ENCODE measurements at places on chromosomes 2 and 18.

- no peak for DNase-seq
Measured at GRCh38 chr2:201788371-201788770, 7.6 kb upstream of the ALS2 start.

DNA sequence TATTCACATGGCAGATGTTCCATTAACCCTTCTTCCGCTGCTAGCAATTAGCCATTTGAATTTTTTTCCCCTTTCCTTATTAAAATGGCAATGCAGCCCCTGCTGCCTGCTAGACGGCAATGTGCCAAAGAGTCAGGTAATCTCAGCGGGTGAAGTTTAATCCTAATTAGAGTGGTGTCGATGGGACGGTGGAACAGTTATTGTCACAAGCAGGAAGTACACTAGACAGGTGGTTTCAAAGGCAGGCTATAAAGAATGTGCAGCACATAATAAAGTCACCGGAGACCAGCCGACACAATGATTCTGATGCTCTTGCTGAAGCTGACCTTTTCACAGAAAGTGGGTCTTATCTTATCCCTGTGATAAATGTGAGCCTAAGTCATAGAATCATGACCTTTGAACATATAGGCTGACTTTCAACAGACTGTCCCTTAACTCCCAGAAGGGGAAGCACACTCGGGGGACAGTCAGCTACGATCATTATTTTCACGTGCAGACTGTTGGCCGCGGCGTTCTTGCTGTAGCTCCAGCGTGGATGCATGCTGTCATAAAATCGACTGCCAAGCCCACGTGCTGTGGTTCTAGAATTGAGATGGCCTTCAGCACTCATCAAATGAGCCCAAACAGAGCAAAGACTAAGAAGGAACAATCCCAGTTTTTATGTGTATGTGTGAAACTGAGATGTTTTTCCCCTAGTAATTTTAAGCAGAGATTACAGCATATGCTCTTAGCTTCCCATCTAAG is 926.2 kb upstream of the SOX11 start:
- no peak for DNase-seq

DNA sequence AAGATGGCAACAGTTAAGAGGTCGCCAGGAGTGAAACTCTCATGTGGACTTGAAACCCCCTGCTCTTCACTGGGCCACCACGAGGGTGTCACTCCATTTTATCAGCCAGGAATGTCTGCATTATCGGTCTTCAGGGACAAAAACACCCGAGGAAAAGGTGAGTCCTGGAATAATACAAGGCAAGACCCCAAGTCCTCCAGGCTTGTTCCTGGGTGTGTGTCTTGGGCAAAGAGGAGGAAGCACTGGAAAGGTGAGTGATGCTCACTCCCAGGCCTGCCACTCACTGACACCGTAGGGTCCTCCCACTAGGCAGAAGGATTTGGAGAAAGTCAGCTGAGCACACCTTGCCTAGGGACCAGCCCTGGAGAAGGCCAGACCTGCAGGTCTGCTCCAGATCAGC is 86.9 kb downstream of the LOXHD1 start:
- DNase-seq, result no peak

GRCh38 chr2:190984595-190984994 is 29.4 kb downstream of the STAT1 start:
- DNase-seq, result no peak

GRCh38 chr2:239287461-239287860 is 113.4 kb downstream of the HDAC4 start:
- no peak for DNase-seq

DNA sequence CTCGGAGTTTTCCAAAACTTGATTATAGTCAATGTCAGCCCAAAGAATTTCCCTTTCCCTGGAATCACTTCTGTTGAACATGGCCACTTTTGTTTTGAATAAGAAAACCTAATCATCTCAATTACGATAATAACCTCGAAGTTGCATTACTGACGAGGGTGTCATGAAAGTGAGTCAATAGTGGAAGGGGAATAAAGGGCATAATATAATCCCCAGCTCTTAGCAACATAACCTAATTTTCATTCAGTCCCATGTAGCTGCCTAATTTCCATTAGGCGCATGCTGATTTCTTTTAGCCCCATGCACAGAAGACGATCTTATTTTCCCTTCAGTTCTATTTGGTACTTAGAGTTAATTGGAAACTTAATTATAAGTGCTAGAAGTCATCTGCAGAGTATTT is 51.1 kb upstream of the RAPH1 start:
- no peak for DNase-seq

DNA sequence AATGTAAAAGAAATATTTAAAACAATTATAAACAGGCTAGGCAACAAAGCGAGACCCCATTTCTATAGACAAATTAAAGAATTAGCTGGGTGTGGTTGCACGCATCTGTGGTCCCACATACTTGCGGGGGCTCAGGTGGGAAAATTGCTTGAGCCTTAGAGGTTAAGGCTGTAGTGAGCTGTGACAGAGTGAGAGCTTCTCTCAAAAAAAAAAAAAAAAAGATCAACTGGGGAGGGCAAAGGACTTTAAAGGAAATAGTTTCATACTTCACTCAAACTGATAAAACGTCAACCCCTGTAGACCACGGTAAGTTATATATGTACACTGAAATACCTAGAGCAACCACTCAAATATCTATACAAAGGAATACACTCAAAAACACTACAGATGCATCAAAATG is 37.5 kb downstream of the MGAT4A start:
- no peak for DNase-seq
